ENCODE measurements at places on chromosomes 7 and 10. TPM values are rescaled to one million over a fixed set of nuclear protein-coding genes. Genes with fewer than 3 reads are reported as not detected.

HOXA6 gene
- 0.36 TPM for total RNA-seq

OR6V1 gene
- total RNA-seq = not detected

UNCX gene
- total RNA-seq = not detected

INMT gene
- total RNA-seq = 0.28 TPM

SEMA3A gene
- 47.7 TPM for total RNA-seq

SPDYE9 gene
- total RNA-seq = not detected

GIMAP5 gene
- total RNA-seq = 42.8 TPM

GPRIN2 gene
- total RNA-seq = not detected

TRIL gene
- total RNA-seq = under 0.01 TPM

ETV1 gene
- total RNA-seq = 5.4 TPM

GJD4 gene
- total RNA-seq = under 0.01 TPM

MMP21 gene
- total RNA-seq = under 0.01 TPM

NKX6-2 gene
- under 0.01 TPM for total RNA-seq

DNAAF5 gene
- total RNA-seq = 16.5 TPM

TSPAN12 gene
- total RNA-seq = 10.7 TPM

WDR86 gene
- total RNA-seq = not detected

CACNA2D1 gene
- 49.0 TPM for total RNA-seq

LANCL2 gene
- 22.2 TPM for total RNA-seq

ELAPOR2 gene
- 8.9 TPM for total RNA-seq

SAP25 gene
- total RNA-seq = not detected

NACAD gene
- total RNA-seq = 0.18 TPM

CCL26 gene
- not detected for total RNA-seq

ADAM22 gene
- 0.38 TPM for total RNA-seq

LMBR1 gene
- 112 TPM for total RNA-seq

HABP2 gene
- total RNA-seq = not detected

MTURN gene
- total RNA-seq = 4.5 TPM

GATA3 gene
- total RNA-seq = 0.09 TPM

NEURL1 gene
- total RNA-seq = under 0.01 TPM

CADPS2 gene
- total RNA-seq = 53.7 TPM

ATOH7 gene
- not detected for total RNA-seq

SFRP4 gene
- 0.09 TPM for total RNA-seq

USP6NL gene
- 15.6 TPM for total RNA-seq

SPOCK2 gene
- 0.28 TPM for total RNA-seq

PTN gene
- 0.56 TPM for total RNA-seq

LMOD2 gene
- not detected for total RNA-seq

VENTX gene
- total RNA-seq = not detected

TMEM140 gene
- 8.3 TPM for total RNA-seq

NRG3 gene
- total RNA-seq = 0.19 TPM

NPFFR1 gene
- total RNA-seq = not detected

Measured in endothelial cell of coronary artery (primary cell).